ENCODE measurements at places on chromosomes 1 and 21.

GRCh38 chr1:14363707-14364413 is 234.6 kb upstream of the KAZN start:
- no peak for DNase-seq

GRCh38 chr1:246483569-246483933 is 23.5 kb downstream of the SMYD3 start:
- no peak for DNase-seq

- DNase-seq: no peak
Observed at GRCh38 chr21:34900376-34900775, 148.7 kb downstream of the RUNX1 start.

GRCh38 chr1:10803971-10804820 is 7.8 kb upstream of the CASZ1 start:
- no peak for DNase-seq

- DNase-seq: no peak
Observed at GRCh38 chr1:6850537-6850936, 65.3 kb downstream of the CAMTA1 start.

Data from stimulated activated CD8-positive, alpha-beta memory T cell treated with anti-CD3 and anti-CD28 coated beads, Interleukin-15, amount 100 ng/mL, for 24 hours (primary cell).